ENCODE measurements at places on chromosomes 6 and 20.

DNA sequence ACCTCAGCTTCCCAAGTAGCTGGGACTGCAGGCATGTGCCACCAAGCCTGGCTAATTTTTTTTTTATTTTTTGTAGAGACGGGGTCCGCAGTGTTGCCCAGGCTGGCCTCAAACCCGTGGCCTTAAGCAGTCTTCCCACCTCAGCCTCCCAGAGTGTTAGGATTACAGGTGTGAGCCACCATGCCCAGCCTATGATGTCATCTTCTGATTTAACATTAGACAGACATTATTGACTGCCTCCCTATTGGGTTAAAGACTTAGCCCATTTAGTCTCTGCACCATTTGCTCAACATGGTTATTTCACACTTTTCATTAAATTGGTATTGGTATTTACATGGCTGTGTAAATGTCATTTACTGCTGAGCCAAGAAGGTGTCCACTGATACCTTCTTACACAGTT lies 46.1 kb downstream of the DEK start:
- no peak for DNase-seq

- no peak for DNase-seq
Measured at GRCh38 chr6:142867355-142867801, 77.6 kb downstream of the HIVEP2 start.

DNA sequence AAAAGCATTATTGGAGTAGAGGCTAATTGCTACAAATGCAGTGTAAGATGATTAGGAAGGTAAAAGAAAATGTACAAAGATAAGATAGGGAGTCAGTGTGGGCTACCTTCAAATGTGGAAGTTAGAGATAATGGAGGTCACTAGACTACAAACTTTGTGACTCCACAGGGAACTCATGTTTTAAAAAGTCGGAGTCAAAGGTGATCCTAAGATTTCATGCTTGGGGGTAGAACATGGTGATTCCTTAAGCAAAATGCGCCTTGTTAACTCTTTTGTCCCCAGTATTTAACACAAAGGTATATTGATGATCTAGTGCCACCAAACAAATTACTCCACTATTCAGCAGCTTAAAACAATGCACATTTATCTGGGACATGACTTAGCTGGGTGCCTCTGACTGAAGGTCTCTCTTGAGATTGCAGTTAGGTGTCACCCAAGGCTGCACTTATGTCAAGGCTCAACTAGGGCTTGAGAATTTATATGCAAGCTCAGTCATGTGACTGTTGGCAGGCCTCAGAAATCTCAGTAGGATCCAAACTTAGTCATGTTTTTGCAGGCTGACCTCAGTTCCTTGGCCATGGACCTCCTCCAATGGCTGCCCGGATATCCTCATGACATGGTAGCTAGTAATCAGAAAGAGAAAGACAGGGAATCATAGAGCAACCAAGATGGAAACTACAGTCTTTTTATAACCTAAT lies 11.4 kb upstream of the SNX9 start:
- DNase-seq: no peak

DNA sequence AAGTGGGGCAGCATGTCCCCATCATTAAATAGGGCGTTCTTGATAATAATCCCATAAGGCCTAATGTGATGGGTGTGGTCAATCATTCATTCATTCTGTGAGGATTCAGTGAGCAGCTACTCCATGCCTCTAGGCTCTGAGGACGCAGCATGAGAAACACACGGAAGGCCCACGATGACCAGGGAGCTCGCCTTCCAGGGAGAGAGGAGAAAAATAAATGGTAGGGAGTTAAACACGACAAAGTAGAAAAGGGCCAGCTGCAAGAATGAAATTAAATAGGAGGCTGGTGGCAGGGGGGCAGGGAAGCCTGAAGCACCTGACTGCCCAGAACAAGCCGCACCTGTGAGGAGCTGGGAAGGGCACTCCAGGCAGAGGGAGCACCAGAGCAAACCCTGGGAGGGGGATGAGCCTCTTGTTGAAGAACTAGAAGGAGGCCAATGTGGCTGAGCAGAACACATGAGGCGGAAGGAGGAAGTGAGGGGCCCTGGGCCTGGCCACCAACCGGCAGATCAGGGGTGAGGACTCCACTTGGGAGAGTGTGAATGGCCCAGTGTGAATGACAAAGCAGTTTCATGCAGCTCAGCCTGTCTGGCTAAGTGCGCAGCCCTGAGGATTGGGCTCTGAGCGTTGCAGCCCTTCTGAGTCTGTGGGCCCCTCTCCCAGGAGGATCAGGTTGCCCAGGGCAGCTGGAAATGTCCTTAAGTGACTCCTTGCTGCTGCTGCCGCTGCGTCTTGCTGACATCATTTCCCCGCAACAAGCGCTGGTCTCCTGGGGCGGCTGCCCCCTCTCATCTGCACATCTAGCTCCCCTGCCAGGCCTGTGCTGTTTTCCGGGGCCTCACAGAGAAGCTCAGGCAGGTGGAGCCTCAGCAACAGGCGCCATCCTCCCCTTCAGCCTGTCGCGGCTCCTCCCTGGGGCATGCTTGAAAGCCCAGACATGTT lies 99.9 kb downstream of the CDH26 start:
- DNase-seq: no peak

DNA sequence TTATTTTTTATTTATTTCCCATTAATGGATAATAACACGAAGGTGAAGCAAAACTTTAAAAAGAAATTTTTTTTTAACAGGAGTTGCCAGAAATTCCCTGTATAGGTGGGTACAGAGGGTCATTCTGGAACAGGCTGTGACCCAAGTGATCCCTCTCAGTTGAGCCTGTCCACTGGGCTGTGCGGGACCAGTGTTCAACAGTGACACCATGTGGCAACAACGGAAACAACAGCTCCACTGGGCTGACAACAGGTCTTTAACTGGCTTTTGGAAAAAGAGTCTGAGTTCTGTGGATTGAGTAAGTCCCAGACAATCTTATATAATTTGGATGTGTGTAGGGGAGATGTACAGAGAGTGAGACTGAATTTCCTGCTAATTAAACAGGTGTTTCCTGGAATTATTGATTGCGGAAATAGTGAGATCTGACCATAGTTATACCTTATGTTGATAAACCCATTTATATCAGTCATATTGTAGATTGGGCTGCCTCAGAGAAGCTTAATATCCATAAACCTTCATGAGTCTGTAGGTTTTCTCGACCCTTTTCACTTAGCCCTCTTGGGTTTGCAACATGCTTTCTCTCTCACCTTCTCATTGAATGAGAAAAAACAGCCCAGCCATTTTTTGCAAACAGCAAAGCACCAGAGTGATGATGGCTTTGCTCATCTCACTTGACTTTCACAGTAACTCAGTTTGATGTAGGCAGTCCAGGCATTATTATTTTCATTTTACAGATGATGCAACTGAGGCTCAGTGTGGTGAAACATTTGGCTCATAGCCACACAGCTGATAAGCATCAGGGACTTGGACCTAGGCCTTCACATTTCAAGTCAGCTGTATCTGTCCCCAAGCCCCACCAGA lies 17.5 kb downstream of the KIAA1755 start:
- no peak for DNase-seq

DNA sequence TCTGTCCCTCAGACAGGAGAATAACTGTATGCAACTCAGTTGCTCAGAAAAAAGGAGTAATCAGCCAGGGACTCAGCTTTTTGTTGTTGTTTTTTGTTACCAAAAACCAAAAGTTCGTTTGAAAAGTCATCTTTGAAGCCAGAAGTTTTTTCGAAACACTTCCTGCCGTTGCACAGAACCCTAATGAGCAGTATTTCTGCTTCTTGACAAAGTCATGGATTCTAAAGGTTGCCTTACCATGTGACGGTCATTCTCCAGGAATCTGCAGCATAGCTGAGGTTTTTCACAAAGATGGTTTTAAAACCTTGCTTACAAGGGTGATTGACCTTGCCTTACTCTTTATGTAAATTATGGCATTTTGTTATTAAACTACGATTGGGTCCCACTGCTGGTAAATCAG lies 1.9 kb downstream of the RAB32 start:
- DNase-seq: peak; percentile 82

GRCh38 chr6:97177905-97178304 lies 105.1 kb downstream of the MMS22L start:
- peak; percentile 42 for DNase-seq

GRCh38 chr6:159415540-159415939 lies 246.3 kb downstream of the FNDC1 start:
- no peak for DNase-seq

DNA sequence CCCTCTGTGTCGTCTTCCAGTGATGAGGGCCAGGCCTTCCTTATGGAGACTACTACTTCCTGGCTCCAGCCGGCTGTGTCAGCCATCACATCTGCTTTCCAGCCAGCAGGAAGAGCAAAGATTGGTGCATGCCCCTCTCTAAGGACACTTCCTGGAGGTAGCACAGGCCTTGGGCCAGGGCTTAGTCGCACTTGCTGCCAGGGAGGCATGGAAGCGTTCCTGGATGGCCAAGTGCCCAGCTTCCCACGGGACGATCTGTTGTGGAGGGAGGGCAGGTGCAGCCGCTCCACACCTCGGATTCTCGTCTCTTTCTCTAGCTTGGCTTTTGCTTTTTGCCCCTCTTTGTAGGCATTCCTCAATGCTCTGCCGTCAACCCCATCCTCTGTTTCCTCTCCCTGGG lies 11.9 kb downstream of the ERMARD start:
- DNase-seq: no peak

DNA sequence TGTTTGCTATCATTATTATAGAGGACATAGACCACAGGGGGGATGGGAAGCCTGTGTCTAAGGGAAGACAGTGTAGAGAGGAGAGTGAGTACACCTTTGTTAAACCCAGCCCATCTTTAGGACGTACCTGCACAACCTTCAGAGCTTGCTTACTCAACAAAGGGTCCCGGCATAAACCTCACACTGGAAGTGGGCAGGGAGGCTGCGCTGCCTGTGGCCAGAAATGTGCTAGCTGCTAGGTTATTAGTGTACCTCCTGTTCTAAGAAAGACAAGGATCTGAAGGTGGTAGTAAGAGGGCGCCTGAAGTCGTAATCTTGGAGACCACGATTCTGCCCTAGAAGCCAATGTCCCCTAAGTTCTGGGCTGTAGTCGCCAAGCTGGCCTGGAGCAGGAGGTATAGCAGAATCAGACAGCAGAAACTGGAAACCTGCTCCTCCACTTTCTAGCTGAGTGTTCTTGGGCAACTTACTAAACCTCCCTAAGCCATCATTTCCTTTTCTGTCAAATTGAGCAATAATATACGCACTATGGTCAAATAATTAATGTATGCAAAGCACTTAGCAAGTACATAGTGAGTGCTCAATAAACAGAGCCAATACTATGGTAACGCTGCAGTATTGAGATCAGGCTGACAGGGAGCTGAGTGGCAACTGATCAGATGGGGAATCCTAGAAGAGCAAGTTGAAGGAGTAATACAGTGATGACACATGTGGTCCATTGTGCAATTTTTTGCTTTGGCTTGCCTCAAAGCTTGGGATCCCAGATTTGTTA lies 16.8 kb upstream of the AKIRIN2 start:
- peak; percentile 55 for DNase-seq

GRCh38 chr6:115830895-115831294 lies 229.8 kb downstream of the FRK start:
- peak; percentile 7 for DNase-seq

- DNase-seq: peak; percentile 75
Measured at GRCh38 chr6:106275692-106276091, 49.9 kb downstream of the ATG5 start.

- no peak for DNase-seq
Measured at GRCh38 chr6:54595844-54596243, 250.7 kb upstream of the FAM83B start.

DNA sequence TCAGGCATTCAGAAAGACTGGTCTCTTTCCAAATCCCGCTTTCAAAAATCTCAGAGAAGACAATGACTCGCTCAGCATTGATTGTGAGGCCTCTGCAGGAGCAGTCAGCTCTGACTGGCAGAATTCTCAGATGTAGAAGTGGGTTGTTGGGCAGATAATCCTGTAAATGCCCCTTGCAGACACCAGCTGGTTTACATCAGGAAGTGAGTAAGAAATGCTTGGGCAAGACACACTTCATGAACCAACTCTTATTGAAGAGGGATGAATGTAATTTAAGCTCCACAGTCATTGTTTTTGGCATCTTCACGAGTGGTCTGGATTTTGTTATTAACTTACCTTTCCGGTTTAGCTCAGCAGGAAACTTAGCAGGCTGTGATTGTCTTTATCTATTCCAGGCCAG lies 166.6 kb downstream of the PLCB4 start:
- DNase-seq: peak; percentile 78

DNA sequence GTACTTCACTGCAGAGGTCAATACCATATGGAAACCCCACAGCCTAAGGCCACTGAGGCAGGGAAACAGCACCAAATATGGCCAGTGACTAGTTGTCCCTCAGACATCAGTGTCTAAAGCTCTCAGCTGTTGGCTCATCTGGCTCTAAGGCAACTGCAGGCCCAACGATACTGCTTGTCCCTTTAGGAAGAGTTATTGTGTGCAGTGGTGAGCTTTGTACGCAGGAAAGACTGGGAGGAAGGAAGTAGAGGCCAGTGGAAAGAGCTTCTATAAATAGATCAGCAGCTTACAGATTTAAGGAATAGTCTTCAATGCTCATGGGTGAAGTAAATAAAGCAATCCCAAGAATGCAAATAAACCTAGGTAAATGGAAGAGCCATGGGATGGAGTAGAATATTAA lies 29.3 kb downstream of the DNAAF9 start:
- DNase-seq: no peak

GRCh38 chr6:35602133-35602946 lies 86.4 kb downstream of the FKBP5 start:
- peak; percentile 88 for DNase-seq

DNA sequence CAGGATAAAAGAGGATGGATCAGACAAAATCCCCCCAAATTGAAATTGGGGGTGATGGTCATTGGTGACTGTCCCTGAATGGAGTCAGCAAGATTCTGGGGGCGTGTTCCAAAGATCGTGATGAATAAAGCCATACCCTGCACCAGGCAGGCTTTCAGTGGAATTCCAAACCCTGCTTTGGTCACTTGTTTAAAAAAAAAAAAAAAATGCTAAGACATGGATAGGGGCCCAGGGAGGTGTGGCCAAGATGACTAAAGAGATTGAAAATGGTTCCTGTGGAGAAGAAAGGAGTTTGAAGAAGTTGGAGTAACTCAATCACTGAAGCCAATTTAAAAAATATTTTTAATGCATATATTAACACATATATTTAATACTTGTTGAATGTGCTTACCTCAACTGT lies 161.4 kb upstream of the KCNG1 start:
- DNase-seq: no peak

GRCh38 chr20:34060970-34061369 lies 51.1 kb downstream of the EIF2S2 start:
- no peak for DNase-seq

- no peak for DNase-seq
Measured at GRCh38 chr6:21213492-21213891, 380.1 kb upstream of the SOX4 start.

- no peak for DNase-seq
Measured at GRCh38 chr20:17732907-17733521, 33.2 kb downstream of the BANF2 start.

DNA sequence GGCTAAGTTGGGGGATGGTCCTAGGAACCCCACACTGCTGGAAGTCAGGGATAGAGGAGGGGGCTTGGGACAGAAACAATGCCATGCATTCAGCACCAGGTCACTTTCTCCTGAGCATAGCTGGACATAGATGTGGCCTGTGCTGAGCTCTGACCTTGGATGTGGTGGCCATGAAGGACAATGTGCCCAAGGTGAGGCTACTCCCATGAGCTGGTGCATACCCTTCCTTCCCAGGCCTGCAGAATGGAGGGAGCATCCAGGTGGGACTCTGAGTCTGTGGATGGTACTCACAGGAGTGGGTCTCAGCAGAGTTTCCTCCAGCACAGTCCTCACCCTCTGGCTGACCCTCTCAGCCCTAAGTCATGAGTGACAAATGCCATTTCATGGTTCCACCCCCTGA lies 16.9 kb downstream of the CST9L start:
- no peak for DNase-seq

Measured in renal cortical epithelial cell (primary cell).